ENCODE measurements at places on chromosomes 6 and 20.

DNA sequence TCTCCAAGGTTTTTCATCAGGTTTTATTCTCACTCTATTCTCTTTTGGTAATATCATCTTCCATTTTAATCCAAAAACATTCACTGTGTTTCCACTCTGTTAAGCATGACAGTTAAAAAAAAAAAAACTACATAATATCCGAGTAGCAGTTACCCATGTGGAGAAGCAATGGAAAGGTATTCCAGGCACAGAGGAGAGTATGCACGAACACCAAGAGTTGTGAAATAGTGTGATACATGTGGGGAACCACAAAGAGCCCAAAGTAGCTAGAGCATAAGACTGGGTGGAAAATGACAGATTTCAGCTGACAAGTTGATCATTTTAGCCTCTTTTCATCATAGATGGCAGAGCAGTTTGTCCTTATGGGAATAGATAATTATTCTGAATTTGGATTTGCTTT is 19.9 kb upstream of the FBXL4 start:
- DNase-seq = no peak

GRCh38 chr6:150697515-150697914 is 97.8 kb downstream of the PLEKHG1 start:
- no peak for DNase-seq

DNA sequence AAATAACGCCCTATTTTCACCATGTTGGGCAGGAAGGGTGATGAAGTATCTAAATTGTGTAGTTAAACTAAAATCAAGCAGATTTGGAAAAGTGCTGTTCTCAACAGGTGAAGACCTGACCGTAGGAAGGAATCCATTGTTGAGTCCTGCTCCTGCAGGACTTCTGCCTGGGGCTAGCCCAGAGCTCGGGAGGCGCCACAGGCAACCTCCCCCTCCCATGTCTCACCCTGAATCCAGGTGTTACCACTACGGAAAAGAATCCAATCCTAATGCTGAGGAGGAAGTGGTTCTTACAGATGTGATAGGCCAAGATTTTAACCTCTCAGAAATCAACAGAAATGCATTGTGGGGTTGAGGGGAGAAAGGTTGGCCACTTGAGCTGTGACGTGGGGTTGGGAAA is 30.2 kb downstream of the RAB22A start:
- no peak for DNase-seq

GRCh38 chr6:70219943-70220613 is 82.8 kb downstream of the COL9A1 start:
- no peak for DNase-seq

- no peak for DNase-seq
Observed at GRCh38 chr6:138765896-138766655, 7.5 kb upstream of the CCDC28A start.

DNA sequence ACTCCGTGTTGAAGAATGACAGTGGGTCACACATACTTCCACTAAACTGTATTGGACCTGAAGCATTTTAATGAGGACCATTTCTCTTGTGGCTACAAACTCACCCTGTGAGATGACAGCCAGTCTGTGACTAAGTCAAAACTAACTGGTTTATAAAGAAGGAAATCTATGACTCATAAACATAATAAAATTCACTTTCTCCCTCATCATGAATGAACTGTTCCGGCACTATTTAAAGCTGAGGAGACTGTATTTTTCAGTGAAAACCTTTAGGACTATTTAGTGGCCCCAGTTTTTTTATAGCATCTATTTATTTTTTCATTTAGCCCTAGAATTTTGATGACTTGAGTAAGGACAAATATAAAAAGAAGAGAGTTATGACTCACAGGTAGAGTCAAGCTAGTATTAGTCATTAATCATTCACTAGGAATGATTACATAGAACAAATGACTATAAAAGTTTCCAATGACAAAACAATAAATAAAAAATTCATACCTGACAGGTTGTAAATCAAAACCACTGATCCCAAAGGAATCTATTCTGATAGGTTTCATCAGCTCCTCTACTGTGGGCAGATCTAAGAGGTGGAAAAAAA is 34.2 kb downstream of the CEP162 start:
- no peak for DNase-seq

DNA sequence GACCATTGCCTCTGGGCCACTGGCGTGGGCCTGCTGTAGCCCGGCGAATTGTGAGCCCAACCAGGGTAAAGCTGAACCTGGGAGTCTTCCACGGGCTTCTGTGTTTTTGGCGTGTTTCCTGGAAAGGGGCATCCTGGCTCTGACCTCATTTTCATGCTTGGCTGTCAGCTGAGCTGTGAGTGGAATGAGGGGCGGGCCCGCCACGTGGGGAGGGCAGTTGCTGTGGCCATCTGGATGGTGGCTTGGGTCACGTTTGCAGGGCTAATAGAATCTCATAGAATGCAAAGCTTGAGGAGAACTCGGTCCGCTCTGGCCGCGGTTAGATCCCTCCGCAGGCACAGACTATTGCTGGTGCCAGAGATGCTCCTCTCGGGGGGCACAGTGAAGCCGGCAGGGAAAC is 263.0 kb downstream of the SMOC2 start:
- no peak for DNase-seq

GRCh38 chr6:37085198-37085597 is 79.7 kb downstream of the FGD2 start:
- no peak for DNase-seq

DNA sequence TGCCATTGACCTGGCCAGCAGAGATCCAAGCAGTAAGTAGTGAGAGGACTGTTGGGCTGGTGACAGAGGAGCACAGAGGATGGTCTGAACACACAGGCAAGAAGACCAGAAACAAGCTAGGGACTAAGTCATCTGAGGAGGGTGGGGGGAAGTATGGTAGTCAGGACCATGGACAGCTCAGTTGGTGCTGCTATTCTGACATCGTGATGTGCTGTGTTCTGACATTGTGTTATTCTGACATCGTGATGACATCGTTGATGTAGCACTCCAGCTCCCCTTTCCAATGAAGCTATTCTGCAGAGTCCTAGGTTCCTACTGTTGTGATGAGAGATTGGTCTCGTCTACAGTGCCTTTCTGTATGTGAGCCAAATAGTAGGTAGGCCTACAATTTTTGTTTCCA is 28.7 kb downstream of the CFAP206 start:
- DNase-seq = peak; percentile 49

- no peak for DNase-seq
Observed at GRCh38 chr6:34230653-34231371, 5.9 kb upstream of the HMGA1 start.

DNA sequence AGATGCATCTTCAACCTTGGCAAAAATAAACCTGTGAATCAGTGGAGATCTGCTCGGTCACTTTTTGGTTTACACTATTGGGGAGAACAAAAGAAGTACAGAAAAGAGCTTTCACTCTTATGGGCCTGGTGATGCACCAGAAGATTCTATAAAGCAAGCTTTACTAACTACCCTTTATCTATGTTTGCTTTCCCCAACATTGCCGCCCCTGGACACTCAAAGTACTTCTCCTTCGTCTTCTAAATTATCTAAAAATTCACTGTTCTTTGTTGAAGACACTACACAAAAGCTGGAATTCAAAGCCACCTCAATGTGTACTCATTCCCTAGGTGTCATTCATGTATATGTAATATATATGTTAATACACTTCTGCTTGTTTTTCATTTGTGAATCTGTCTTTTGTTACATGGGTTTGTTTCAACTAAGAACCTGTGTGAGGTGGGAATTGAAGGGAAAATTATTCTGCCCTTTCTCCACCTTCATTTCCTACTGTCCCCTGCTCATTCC is 97.9 kb upstream of the BTN3A2 start:
- no peak for DNase-seq

DNA sequence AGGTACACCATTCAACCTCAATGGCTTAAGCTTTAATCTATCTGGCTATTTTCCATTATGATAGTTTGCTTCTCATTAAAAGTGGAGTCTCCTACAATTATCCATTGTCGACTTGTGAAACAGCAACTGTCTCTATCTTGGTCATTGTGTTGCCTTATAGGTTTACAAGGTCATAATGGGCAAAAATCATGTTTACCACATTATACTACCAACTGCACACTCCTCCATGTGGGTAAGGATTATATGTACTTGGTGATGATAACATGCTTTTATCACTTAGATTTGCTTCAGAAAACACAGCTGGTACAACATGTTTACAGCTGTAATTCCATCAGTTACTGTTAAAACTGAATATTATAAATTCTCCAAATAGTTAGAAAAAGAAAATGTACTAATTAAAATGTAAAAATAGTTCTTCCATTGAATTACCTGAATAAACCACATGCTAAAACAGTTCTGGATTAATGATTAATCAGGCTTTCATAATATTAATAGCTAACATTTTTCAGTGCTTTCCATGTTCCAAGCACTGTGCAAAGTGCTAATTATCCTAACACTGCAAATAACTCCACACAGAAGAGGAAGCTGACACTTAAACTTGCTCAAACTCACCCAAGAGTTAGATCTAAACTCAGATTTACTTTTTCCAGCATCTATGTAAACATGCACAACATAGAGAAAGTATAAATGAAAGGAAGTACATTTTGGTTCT is 96.7 kb downstream of the OGFRL1 start:
- no peak for DNase-seq

- DNase-seq = no peak
Observed at GRCh38 chr20:11170565-11170964, 496.8 kb upstream of the JAG1 start.

GRCh38 chr20:53872561-53873229 is 197.7 kb downstream of the BCAS1 start:
- peak; percentile 38 for DNase-seq

DNA sequence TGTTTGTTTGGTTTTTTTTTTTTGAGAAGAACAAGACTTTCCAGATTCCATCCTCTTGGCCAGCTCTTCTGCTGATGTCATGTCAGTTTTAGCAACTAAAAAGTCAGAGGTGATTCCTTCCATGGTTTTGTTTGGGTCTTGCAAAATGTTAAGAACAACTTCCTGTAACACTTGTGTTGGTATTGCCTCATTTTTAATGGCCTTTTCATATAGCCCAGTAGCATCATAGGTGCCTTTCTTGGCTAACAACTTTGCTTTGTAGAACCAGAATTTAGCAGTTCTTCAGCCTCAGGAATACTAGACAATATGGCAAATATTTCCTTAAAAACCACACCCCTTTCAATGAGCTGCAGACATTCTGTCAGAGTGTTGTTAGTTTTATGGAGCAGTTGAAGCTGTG is 99.5 kb upstream of the SIRPG start:
- no peak for DNase-seq

GRCh38 chr20:53165452-53165851 is 193.3 kb downstream of the TSHZ2 start:
- DNase-seq = no peak

GRCh38 chr6:15496345-15497131 is 166.3 kb downstream of the DTNBP1 start:
- no peak for DNase-seq

- no peak for DNase-seq
Observed at GRCh38 chr20:5657190-5657875, 92.9 kb upstream of the SHLD1 start.

DNA sequence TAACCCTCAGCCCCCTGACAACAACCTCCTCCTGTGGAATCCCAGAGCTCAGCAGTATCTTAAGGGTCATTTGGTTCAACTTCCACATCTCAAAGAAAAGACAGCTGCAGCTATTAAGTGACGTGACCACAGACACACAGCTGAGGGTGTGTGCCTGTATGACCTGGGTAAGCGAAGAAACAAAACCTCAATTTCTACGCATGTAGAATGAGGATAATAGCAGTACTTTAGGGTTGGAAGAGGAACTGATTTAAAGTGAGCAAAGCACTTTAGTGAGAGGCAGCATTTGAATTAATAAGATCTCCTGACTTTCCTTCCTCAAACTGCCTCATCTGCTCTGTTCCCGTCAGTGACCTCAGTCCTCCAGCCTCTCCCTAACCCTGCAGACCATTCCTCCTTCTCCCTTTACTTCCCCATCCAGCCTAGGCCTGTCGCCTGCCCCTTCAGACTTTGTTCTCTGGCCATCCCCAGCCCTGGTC is 6.8 kb upstream of the ARMC2 start:
- no peak for DNase-seq

DNA sequence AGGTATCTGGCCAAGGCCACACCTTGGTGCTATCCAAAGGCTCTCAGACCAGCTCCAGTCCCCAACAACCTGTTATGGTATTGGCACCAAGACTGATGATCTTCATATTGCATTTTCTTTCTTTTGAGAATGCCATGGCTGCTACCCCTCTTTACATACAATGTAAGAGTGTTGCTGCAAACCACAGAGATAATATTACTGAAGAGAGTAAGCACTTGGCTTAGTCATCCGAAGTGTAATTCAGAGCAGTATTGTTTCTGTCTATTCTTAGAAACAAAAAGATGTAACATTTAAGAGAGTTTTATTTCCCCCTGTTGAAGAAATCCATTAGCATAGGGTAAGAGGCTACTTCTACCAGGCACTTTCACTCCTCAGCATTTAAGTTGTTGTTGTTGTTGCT is 212.5 kb downstream of the C6orf118 start:
- DNase-seq = no peak

DNA sequence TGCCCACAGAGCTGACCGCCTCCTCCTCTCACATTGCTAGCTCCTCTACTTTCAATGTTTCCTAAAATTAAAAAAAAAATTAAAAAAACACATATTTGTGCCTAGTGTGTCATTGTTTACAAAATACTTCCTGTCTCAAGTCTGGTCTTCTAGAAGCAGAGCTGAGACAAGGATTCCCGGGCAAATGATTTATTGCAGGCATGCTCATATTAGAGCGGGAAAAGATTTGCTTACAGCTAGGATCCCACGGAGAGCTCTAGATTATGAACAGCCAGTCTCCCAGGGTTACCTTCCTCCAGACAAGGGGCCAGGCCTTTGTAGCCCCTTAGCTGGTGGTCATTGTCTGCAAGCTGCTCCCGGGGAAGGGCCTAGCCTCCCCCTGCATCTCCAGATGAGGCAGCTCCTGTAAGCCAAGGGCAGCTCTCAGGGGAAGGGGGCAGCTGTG is 9.4 kb downstream of the PACSIN1 start:
- DNase-seq = no peak

GRCh38 chr6:95133578-95133977 is 443.8 kb upstream of the MANEA start:
- no peak for DNase-seq

DNA sequence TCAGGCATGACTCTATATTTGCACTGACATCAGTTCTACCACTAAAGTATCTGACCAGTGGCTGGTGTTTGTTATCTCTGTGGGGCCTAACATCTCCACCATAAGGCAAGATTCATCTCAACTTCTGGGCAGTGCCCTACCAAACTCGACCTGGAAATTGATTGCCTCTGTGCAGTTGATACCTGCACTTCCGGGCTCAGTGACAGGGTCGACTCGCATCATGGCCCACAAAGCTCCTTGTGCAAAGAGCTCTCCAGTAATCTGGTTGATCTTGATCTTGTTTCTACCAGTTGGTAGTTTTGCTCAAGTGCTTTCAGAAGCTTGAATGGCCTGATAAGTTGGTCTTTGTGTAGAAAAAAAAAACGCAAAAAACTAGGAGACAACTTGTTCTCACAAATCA is 501.1 kb upstream of the JAG1 start:
- DNase-seq = no peak

DNA sequence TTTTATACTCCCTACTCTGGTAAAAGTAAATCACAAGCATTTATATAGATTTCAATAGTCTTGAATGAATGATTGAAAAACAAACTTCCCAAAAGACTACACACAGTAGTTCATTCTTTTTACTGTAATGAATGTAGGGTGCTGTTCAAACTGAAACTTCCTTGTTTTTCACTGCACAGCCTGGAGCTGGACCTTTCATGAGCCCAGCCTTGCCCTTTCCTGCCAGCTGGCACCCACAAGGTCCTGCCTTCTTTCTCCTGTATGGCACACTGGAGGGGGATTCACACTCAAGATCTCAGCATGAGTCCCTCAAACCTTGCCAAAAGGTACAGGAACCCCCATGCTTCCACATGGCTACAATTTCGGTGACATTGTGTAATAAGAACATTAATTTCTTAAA is 50.9 kb downstream of the COL12A1 start:
- no peak for DNase-seq
